ENCODE measurements at places on chromosomes 12 and 14.

- H3K27ac ChIP-seq, result no peak overlapping the region
- peaks cover 6% of the 10 kb centered on the region for H3K4me1 ChIP-seq
- DNase-seq, result no peak
- peaks cover 59% of the 10 kb centered on the region for H3K27me3 ChIP-seq
- no peak overlapping the region for H3K4me3 ChIP-seq
Observed at GRCh38 chr14:32932302-32932913, 6.3 kb upstream of the NPAS3 start.

GRCh38 chr12:113778432-113779132 is 187.5 kb downstream of the RBM19 start:
- no peak overlapping the region for H3K27ac ChIP-seq
- no peak for DNase-seq
- H3K4me1 ChIP-seq, result no peaks in the 10 kb centered on the region
- H3K27me3 ChIP-seq, result peaks cover 2% of the 10 kb centered on the region

DNA sequence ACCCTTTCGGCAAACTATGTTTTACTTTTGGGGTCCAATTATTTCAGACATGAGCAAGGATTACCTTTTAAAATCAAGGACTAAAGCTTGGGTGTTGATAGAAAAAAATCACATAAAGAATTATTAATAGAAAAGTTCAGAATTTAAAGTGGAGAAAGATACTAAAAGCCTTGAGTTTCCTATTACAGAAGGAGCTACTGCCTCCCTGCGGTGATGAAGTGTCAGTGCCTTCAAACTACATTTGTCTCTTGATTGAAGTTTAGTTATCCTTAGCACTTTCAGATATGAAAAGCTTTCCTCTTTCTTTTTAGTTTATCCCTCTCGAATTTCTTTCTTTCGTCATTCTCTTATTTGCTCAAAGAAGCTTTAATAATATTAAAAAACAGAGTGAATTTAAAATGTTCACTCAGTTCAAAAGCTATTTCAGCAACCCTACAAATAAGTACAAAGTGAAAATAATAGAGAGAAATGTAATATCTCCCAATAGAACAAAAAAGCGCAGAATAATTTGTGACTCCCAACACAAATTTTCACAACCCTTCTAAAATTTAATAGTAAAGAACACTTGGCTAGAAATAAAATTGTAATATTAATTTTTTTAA is 87.6 kb downstream of the SEC23A start:
- no peak overlapping the region for H3K27ac ChIP-seq
- H3K36me3 ChIP-seq, result no peaks in the 10 kb centered on the region
- DNase-seq, result peak; percentile 40

- no peak overlapping the region for H3K4me3 ChIP-seq
- H3K27me3 ChIP-seq, result peaks cover 8% of the 10 kb centered on the region
- peaks cover 4% of the 10 kb centered on the region for H3K36me3 ChIP-seq
- no peak overlapping the region for H3K27ac ChIP-seq
- H3K4me1 ChIP-seq, result peaks cover 66% of the 10 kb centered on the region
Observed at GRCh38 chr14:92556255-92556741, 42.7 kb downstream of the RIN3 start.

DNA sequence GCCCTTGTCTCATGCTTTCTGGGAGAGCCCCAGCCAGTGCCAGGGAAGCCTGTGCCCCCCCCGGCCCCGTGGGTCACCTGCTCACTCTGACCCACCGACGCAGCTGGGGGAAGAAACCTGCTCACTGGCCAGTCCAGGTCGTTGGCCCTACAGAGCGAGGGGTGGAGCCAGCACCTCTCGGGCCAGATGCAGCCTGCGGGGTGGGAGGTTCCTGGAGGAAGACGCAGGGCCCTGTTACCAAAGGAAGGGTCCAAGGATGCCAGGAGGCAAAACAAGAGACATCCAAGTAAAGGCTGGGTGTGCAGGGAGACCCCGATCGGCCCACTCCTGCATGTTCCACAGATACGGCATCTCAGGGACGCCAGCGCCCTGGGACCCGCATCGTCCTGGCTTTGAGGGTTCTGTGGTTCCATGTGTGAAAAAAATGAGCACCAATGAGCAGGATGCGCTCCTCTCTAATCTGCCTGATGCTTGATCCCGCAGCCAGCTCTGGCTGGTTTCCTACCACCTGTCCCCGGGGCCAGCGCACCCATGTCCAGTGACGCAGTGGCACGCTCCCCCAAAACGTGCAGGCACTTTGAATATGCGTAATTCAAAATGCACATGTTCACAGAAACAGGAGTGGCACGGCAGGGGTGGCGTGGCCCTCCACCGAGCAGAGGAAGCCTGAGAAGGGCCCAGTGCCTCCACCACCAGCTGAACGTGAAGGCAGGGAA is 66.0 kb upstream of the GALNT9 start:
- H3K4me1 ChIP-seq, result no peaks in the 10 kb centered on the region
- no peak overlapping the region for H3K27ac ChIP-seq
- H3K36me3 ChIP-seq, result no peaks in the 10 kb centered on the region
- DNase-seq, result no peak
- no peak overlapping the region for H3K4me3 ChIP-seq

- H3K4me3 ChIP-seq, result peak overlapping the region; percentile 4
- peaks cover 53% of the 10 kb centered on the region for H3K4me1 ChIP-seq
- H3K27me3 ChIP-seq, result no peaks in the 10 kb centered on the region
- H3K36me3 ChIP-seq, result peaks cover 20% of the 10 kb centered on the region
Observed at GRCh38 chr12:47350062-47350408, 270.3 kb upstream of the AMIGO2 start.

DNA sequence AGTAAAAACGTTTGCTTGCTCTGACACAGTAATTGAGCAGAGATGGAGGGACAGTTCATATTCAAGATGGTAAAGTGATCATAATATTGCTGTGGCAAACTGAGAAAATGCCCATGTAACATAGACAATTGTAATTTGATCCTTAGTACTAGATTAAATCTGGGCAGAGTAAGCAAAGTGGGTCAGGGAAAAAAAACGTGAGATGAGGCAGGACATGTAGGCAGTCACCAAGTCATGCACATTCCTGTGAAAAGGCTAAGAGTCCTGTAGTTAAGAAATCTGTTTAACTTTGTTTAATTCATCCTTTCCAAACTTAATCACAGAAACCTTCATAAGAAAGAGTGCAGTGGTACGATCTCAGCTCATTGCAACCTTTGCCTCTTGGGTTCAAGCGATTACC is 16.1 kb downstream of the BTBD7 start:
- DNase-seq, result no peak
- peaks cover 12% of the 10 kb centered on the region for H3K4me1 ChIP-seq
- H3K27me3 ChIP-seq, result no peaks in the 10 kb centered on the region
- H3K27ac ChIP-seq, result no peak overlapping the region

DNA sequence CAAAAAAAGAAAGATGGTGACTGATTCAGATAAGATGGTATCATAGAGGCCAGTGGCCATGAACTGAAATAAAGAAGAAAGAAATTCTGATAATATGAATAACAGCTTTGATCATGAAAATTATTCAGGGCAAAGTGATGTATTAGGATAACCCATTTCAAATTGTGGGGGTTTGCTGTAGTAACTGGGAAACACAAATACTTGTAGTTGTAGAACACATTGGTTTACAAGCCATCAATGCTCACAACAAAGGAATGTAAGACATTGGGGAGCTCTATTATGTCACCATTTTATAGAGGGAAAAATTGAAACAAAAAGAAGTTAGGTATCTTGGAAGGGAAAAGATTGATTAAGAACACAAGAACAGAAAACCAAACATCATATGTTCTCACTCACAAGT is 140.4 kb upstream of the FRMD6 start:
- H3K36me3 ChIP-seq, result no peaks in the 10 kb centered on the region
- no peak overlapping the region for H3K27ac ChIP-seq
- DNase-seq, result no peak
- peaks cover 10% of the 10 kb centered on the region for H3K27me3 ChIP-seq

DNA sequence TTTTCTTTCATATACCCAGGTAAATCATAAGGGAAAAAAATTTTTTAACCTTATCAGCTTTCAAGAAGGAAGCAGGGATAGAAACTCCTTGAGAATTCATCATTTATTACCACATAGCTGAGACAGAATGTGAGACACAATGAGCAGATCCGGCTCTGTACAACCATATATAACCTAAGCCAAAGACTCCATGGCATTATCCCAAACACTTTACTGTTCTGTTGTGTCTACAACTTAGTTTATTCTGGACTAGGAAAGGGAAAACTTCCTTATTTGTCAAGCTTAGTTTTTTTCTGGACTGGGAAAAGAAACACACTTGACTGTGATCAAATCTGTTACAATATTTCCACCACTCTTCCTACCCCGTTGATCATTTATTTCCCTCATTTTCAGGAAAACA is 38.3 kb upstream of the CATSPERB start:
- H3K4me3 ChIP-seq, result no peak overlapping the region
- peaks cover 13% of the 10 kb centered on the region for H3K4me1 ChIP-seq
- H3K27me3 ChIP-seq, result no peaks in the 10 kb centered on the region

DNA sequence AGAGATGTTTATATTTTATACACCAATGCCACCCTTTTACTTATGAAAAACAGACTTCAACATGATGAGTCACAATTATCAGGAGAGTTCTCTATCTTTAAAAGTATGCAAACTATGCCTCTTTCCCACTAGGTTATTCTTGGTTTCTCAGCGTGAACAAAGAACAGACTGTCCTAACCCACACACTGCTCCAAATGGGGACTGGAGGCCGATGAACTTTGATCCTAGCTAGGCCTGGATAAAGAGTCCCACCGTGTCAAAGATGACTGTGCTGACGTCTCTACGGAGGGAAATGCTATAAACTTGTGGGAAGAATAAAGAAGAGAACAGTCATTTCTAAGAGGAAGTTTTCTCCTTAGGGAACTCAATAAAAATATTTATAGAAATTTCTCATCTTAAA is 160.1 kb downstream of the EPS8 start:
- no peak overlapping the region for H3K4me3 ChIP-seq
- peaks cover 3% of the 10 kb centered on the region for H3K27me3 ChIP-seq
- no peak for DNase-seq
- H3K27ac ChIP-seq, result no peak overlapping the region

DNA sequence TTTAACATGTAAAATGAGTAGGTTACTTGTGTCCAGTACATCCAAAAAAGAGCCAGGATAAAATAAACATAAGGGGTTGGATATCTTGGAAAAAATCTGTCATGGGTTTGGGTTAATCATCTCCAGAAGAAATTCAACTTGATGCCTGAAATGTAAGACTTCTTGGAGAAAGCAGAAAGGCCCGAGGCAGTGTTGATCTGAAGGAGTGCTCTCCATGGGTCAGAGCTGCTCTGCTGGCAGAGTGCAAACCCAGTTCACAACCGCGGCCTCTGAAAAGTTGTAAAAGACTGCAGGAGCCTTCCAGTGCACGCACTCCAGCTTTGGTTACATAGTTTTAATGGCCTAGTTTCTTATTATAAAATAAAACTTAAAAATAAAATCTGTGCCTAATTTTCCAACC is 97.3 kb upstream of the ALX1 start:
- no peaks in the 10 kb centered on the region for H3K4me1 ChIP-seq
- H3K4me3 ChIP-seq, result no peak overlapping the region
- no peak for DNase-seq
- no peak overlapping the region for H3K27ac ChIP-seq
- H3K27me3 ChIP-seq, result no peaks in the 10 kb centered on the region

DNA sequence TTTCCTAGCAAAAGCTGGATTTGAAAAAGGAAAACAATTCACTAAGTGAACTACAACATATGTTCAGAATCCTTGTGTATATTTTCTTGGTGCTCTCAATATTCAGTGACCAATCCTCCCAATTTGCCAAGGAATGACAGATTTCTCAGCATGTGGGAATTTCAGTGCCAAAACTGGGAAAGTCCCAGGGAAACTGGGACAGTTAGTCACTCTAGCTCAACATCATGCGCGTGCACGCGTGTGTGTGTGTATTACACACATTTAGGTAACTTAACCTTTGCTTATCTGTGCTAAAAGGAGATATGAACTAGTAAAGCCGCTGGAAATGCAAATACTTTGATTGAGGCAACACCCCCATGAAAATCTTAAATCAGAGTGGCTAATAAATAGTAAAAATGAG is 26.1 kb upstream of the SLC6A13 start:
- H3K36me3 ChIP-seq, result peaks cover 72% of the 10 kb centered on the region
- H3K27ac ChIP-seq, result no peak overlapping the region
- peaks cover 14% of the 10 kb centered on the region for H3K4me1 ChIP-seq
- no peak for DNase-seq
- H3K27me3 ChIP-seq, result no peaks in the 10 kb centered on the region

DNA sequence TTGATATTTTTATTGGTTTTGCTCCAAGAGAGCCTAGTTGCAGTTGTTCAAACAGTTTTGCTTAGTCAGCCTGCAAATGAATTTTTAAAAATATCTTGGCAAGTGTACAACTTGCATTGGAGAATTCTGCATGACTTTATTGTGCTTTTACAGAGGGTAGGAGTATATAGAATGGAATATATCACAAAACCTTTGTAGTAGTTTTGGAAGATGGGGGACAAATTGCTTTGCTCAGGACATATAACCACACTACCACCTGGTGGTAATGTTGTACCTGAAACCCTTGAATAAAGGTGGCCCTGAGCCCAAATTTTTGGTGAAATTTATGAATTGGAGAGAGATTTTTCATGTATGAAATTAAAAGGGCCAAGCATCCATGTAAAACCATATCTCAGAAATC is 645.2 kb downstream of the MED13L start:
- no peaks in the 10 kb centered on the region for H3K36me3 ChIP-seq
- H3K27ac ChIP-seq, result no peak overlapping the region
- no peaks in the 10 kb centered on the region for H3K4me1 ChIP-seq
- no peak overlapping the region for H3K4me3 ChIP-seq
- H3K27me3 ChIP-seq, result no peaks in the 10 kb centered on the region
- DNase-seq, result no peak

DNA sequence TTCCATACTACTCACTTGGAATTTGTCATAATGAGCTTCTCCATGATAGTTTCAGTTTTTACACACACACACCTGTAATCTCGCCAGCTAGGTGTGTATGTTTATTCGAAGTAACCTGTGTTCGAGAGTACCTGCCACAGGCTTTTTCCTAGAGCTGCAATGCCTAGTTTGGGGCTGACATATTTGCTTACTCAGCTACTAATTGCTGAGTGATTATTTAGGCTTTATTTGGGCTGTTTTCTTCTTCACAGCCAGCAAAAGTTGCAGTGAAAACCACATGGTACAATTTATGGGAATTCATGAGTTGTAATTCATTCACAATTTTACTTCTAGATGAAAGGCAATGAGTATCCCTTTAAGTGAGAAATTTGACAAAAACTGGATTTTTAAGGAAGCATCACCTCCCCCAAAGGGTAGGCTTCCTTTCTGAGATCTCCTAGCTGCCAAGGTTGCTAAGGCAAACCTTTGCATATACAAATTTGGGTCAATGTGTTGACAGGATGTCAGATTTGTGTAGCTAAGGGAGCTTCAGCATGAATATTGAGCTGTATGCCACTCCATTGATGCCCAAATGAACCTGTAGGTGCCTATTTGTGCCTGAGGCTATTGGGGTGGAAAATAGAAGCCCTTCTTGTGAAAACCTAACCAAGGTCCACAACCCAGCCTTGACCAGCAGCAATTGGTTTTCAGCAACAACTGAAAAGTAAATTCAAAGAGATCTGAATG is 108.7 kb upstream of the OTX2 start:
- no peaks in the 10 kb centered on the region for H3K27me3 ChIP-seq
- H3K36me3 ChIP-seq, result no peaks in the 10 kb centered on the region
- no peak overlapping the region for H3K27ac ChIP-seq
- H3K4me1 ChIP-seq, result no peaks in the 10 kb centered on the region
- H3K4me3 ChIP-seq, result no peak overlapping the region
- DNase-seq, result no peak

- no peak overlapping the region for H3K27ac ChIP-seq
- DNase-seq, result no peak
- no peaks in the 10 kb centered on the region for H3K36me3 ChIP-seq
- no peak overlapping the region for H3K4me3 ChIP-seq
- H3K27me3 ChIP-seq, result no peaks in the 10 kb centered on the region
- H3K4me1 ChIP-seq, result no peaks in the 10 kb centered on the region
Observed at GRCh38 chr12:125518074-125518473, 452.8 kb downstream of the AACS start.
